Stimulated activated CD4-positive, alpha-beta T cell treated with anti-CD3 and anti-CD28 coated beads, TNF-alpha, amount 100 ng/mL, for 48 hours (primary cell): ENCODE measurements at places on chromosomes 3 and 15.

DNA sequence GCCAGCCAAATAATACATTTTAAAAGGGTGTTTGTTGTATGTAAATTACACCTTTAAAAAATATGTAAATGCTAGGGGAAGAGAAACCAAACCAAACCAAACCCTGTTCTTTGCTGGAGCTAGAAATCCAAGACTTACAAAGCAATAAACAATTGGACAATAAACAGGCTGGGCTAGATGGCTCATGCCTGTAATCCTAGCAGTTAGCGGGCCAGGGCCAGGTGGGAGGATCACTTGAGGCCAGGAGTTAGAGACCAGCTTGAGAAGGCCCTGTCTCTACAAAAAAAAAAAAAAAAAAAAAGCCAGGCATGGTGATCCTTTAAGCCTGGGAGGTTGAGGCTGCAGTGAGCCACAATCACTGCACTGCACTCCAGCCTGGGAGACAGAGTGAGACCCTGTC lies 12.5 kb downstream of the STOML1 start:
- DNase-seq = no peak

DNA sequence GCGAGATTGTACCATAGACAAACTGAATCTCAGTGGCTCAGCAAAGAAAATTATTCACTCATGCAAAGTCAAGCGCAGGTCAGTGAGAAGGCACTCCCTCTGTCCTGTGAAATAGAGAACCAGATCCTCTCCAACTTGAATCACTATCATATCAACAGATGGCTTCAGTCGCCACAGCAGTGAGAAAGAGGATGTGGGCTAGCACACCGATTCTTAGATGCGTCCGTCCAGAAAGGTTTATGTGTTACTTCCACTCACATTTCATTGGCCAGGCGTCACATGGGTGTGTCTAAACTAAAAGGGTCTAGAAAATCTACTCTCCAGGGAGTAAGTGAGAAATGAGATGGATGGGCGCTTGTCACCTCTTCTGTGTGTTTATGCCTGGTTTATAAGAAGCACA lies 141.6 kb upstream of the KBTBD8 start:
- DNase-seq = no peak

GRCh38 chr3:43286841-43287499 lies 630 bp downstream of the SNRK start:
- DNase-seq = no peak

DNA sequence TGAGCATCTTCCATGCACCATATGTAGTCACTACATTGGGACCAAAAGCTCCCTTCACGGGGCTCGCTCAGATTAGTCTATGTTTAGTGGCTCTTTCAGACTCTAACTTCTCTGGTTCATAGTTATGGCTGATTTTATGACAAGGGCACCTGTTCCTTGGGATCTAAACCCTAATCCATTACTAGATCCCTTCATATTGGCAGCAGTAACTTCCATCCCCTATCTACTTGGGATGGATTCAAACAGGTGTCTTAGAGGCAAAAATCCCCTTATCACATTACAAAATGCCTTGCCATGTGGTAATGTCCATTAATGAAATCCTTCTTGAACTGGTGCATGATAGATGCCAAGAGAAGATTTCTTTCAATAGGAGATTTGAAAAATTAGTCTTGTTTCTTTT lies 96.7 kb upstream of the TP63 start:
- DNase-seq = no peak

- no peak for DNase-seq
These were observed 42.3 kb upstream of the RAB6B start for GRCh38 chr3:133937756-133938601.

GRCh38 chr15:79526376-79526775 lies 94.2 kb downstream of the MINAR1 start:
- DNase-seq = no peak

DNA sequence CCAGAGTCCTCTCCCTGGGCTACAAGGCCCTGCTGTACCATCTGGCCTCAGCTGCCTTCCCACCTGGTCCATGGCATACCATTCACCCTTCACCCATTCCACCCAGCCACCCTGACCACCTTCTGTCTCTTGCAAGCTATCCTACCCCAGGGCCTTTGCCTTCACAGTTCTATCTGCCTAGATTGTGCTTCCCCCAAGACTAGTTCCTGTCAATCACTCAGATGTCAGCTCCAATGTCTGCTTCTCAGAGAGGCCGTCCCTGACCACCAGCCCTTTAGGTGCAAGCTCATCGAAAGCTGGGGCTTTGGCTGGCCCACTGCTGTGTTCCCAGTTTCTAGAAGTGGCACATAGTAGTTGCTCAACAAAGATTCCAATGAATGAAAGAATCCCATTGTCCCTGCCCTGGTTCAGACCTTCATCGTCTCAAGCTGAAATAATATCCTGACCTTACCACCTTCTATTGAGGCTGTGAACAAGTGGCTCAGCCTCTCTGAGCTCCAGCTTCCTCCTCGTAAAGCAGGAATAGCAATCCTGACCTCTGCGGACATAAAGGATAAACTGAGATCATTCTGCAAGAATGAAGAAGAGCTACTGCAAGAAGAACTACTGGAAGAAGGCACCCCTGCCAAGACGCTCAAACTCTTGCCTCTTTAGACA lies 15.8 kb downstream of the EFCAB12 start:
- no peak for DNase-seq
